ENCODE measurements at places on chromosomes 2 and 18.

DNA sequence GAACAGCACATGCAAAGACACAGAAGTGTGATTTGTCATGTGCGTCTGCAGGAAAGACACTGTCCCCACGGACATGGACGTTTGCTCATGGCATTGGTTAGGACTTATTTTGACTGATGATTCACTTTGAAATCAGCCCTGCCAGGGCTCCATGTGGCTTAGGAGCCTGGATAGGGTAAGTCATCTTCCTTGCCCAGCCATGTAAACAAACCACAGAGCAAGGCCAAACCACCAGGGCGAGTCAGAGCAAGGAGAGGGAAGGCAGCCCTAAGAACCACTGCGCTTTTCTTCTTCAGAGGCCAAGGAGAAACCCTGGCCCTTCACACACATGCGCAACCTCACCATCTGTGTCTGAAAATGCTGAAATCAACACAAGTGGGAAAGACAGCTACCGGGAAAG, 88.8 kb downstream of the GFPT1 start:
- DNase-seq, result peak; percentile 91

- DNase-seq, result no peak
These were observed 89.6 kb downstream of the BCL2 start for GRCh38 chr18:63229971-63230370.

- no peak for DNase-seq
These were observed 714.0 kb downstream of the EPHA4 start for GRCh38 chr2:220858101-220858500.

DNA sequence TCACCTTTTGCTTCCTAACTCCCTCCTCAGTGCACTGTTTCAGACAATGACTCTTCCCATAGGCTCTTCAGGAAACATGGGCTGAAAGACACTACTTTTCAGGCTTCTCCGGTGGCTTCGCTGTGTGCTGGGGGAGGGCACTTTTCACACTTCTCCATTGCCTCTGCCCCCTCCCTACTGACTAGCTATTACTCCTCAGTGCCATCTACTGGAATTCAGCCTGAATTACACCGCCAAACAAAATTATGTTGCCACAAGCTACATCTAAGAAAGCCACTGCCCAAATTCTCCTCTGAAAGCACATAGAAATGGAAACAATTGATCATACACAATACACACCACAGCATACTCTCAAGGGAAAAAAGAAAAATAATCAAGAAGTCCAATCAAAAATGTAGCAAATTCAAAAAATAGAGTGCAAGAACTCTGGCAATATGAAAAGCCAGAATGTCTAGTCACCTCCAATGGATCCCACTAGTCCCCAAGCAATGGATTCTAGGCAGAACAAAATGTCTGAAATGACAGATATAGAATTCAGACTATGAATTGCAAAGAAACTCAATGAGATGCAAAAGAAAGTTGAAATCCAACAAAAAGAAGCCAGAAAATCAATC, 1139.4 kb upstream of the GYPC start:
- DNase-seq, result peak; percentile 14

DNA sequence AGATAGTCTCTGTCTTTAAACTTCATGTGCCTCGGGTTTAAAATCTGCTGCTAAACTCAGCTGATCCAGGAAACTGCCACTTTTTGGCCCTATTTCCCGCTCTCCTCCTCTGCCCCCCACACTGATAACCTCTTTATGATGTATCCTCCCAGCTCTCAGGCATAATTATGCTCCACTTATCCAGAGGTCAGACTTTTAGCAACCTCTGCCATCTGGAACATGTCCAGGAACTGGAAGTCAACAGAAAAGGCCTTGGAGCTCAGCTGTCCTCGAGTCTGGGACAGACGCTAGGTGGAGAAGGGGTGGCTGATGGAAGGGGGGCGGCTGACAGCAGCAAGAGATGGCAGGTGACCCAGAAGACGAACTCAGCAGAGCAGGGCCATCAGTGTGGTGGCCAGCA, 41.2 kb downstream of the ASAP2 start:
- peak; percentile 49 for DNase-seq

GRCh38 chr2:183292028-183292427, 167.8 kb downstream of the NUP35 start:
- DNase-seq, result no peak

GRCh38 chr2:29269095-29269764, 154.0 kb downstream of the CLIP4 start:
- no peak for DNase-seq

- DNase-seq, result no peak
These were observed 81.3 kb downstream of the CERKL start for GRCh38 chr2:181575650-181576025.

GRCh38 chr2:137302957-137303356, 537.6 kb downstream of the THSD7B start:
- DNase-seq, result no peak

DNA sequence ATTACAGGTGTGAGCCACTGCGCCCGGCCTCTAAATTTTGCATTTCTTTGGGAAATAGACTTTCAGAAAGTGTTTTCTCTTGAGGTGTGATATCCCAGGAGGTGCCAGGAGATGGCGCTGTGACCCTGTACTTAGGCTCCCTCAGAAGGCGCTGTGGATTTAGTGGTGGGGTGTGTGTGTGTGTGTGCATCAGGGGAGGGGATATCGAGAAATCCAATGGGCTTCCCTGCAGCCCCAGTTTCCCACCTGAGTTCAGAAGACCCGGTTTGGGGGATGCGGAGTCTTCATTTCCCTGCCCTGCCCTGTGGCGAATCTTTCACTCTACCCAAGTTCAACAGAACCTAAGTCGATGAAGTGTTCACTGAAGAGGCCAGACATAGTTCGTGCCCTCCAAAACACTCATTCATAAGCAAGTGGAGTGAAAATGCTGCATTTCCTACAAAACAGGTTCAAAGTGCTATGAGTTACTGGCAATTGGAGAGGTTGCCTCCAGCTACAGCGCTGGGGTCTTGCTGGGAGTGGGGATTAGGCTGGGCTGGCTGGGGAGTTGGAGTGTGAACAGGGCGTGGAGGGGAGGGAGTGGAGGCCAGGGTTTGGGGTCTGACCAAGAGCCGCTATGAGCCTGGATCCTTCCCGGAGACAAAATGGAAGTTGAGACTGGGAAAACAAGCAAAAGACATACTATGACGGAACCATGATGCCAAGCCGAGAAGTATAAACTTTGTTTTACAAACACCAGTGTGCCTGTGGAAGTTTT, 6.5 kb upstream of the WNT6 start:
- DNase-seq, result peak; percentile 44

DNA sequence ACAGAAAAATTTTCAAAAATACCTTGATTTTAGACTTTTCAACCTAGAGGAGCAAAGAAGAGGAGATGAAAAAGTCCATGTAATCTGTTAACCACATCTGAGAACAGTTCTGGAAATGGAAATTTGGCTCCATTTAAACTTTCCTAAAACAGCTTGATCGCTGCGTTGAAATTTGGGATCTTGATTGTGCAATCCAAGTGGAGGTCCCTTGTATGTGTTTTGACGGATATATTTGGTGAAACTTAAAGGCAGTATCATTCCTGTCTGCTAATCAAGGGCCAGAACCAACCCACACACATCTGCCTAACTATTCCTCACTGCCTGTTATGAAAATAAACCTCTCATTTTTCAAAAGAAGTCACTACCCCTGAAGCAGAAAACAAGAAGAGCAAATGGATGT, 46.6 kb downstream of the SPATS2L start:
- no peak for DNase-seq

GRCh38 chr2:142308744-142309143, 177.9 kb upstream of the LRP1B start:
- no peak for DNase-seq

DNA sequence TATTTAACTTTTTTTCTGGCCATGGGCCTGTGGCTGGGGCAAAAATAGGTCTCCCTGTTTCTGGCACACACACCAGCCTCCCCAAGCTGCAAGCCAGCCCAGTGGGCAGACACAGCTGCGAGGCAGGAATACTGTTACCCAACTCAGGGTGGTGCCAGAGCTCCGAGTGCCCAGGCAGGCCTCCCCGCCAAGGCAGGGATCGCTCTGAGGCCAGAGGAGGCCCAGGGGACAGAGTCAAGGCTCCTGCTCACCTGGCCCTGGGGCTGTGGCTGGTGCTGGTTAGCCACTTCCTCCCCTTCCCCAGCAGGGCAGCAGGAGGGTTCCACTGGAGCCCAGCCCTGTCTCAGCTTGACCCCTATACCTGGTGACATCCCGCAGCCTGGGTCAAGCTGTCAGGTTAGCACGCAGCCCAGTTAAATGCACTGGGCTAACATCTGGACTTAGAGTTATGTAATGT, 67.1 kb upstream of the EPAS1 start:
- DNase-seq, result no peak

DNA sequence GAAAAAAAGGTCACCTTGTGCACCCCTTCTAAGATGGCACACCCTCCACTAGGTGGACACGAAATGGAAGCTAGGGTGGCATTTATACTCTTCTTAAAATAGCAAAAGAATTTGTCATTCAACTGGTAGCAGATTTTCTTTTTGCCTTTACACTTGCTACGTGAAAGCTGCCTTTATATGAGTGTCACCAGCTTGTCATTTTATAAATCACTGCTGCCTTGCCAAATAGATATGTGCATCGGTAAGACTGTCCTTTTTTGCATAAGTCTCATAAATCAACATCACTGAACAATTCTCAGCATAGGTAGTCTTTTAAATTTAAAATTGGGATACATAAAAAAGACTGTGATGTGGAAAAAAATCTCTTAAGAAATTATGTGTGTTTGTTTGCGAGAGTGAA, 764.1 kb downstream of the TDRD15 start:
- no peak for DNase-seq

GRCh38 chr2:199926806-199927205, 15.7 kb downstream of the C2orf69 start:
- DNase-seq, result no peak

- no peak for DNase-seq
These were observed 5.0 kb downstream of the MREG start for GRCh38 chr2:216008387-216008786.
